ENCODE measurements at places on chromosomes 1 and 21.

- DNase-seq = no peak
Measured at GRCh38 chr1:196355206-196355786, 252.9 kb downstream of the KCNT2 start.

GRCh38 chr1:75170981-75171380 lies 36.8 kb downstream of the LHX8 start:
- DNase-seq = no peak

DNA sequence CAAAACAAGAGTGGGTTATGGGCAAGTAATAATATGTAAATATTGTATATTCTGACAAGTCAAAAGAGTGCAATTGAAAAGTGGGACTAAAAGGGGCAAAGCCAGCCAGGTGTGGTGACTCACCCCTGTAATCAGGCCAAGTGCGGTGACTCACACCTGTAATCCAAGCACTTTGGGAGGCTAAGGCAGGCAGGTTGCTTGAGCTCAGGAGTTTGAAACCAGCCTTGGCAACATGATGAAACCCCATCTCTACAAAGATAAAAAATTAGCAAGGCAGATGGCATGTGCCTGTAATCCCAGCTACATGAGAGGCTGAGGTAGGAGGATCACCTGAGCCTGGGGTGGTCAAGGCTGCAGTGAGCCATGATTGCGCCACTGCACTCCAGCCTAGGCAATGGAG lies 304.0 kb downstream of the HHIPL2 start:
- peak; percentile 89 for DNase-seq

DNA sequence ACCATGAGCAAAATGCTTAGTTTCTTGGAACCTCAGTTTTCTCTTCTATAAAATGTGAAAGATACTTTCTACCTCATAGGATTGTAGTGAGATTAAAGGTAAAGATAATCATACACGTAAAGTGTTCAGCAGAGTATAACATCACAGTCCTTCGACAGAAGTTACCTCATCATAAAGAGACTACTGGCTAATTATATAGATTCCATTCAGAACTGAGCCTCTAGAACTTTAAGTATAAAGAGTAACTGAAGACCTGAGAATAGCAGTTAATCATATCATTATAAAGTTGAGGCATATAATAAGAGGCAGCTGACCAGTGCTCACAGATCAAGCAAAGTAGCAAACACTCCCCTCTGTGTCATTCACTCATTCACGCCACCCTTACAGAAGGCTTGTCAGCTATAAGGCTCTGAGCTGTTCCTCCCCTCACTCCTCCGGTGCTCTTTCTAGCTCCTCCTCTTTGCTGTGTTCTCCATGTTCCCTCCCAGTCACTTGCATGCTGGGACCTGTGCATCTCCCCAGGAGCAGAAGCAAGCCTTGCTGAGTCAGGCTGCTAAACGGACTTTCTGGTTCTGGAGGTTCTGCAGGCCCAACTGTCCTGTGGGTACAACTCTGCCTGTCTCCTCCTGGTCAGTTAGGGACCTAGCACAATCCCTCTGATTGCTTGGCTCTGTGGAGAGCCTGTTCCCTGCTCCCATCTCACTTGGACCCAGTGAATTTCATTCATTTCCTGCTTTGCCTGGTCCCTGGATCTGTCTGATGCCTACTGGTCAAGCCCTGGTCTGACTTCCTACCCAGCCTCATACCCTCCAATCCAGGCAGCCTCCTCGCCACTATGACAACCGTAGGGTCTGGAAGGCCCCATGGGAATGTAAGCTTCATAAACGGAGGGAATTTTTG lies 28.3 kb upstream of the LY9 start:
- no peak for DNase-seq

GRCh38 chr1:12435639-12436344 lies 182.2 kb downstream of the DHRS3 start:
- no peak for DNase-seq
